ENCODE measurements at places on chromosomes 7 and 10.

DNA sequence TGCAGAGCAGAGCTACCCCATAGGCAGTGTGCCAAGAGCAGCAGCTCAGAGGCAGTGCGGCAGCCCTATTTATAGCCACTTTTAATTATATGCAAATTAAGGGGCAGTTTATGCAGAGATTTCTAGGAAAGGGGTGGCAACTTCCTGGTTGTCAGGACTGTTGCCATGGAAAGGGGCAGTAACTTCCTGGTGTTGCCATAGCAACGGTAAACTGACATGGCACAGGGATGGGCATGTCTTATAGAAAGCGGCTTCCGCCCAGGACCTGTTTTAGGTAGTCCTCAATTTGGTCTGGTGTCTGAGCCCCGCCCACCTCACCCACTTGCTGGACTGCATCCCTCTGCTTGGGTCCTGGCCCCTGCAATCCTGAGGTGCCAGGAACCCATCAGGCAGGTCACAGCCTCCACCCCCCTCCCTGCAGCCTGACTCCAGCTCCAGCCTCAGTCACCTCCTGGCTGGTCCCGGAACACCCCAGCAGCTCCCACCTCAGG lies 115.8 kb downstream of the TMEM130 start:
- no peak for DNase-seq

DNA sequence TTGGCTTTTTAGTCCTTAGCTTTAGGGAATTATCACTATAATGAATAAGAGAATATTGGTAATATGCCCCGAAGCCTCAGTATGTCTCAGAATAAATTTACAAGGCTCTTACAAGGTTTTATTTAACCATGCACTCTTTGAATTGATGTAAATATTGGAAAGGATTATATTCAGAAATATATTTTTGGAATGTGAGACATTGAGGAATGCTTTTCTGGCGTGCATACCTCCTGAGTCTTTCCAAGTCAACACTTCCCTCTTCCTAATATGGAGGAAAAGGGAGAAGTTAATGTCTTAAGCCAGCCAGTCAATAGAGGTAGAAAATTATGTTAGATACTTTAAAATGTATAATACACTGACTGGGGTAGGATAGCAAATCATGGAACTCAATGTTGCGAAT lies 1.2 kb upstream of the OR2F1 start:
- DNase-seq, result no peak

DNA sequence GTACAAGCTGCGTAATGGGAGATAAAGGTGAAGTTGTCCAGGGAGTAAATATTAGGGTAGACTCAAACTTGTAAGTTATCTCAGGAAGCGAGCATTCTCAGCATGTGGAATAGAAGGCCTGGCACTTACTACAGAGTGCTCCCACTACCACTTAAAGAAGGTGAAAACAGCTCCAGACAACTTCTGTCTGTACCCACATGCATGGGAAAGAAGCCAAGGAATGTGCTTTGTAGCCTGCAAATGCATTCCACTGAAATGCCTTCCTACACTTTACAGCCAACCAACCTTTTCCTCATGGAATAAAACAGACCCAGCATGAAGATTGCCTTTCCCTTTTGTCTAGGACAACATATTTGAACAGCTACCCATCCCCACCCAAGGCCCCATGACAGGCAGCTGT lies 45.4 kb upstream of the NPSR1 start:
- no peak for DNase-seq

- no peak for DNase-seq
Observed at GRCh38 chr7:135362871-135363270, 129.2 kb downstream of the STRA8 start.

DNA sequence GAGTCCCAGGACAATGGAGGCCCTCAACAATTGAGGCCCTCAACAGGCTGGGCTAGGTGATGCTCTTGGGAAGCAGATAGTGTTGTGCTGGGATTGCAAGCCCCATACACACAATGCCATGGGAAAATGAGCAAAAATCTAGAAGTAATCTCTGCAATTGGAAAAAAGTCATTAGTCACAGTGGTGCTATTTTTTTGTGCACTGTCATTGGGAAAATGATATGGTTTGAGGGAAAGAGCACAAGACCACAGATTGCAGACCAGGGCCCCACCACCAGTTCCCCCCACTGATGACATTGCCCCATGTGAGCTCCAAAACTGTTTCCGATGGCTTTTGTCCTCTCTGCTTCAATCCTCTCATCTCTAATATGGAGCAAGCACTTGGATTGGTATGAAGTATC lies 1.9 kb downstream of the KCTD7 start:
- no peak for DNase-seq

GRCh38 chr7:37342176-37342687 lies 106.4 kb downstream of the ELMO1 start:
- DNase-seq, result no peak

GRCh38 chr7:129567377-129567776 lies 44.1 kb upstream of the NRF1 start:
- DNase-seq, result no peak

- DNase-seq, result no peak
Observed at GRCh38 chr7:82444220-82444909, 788 bp upstream of the CACNA2D1 start.

DNA sequence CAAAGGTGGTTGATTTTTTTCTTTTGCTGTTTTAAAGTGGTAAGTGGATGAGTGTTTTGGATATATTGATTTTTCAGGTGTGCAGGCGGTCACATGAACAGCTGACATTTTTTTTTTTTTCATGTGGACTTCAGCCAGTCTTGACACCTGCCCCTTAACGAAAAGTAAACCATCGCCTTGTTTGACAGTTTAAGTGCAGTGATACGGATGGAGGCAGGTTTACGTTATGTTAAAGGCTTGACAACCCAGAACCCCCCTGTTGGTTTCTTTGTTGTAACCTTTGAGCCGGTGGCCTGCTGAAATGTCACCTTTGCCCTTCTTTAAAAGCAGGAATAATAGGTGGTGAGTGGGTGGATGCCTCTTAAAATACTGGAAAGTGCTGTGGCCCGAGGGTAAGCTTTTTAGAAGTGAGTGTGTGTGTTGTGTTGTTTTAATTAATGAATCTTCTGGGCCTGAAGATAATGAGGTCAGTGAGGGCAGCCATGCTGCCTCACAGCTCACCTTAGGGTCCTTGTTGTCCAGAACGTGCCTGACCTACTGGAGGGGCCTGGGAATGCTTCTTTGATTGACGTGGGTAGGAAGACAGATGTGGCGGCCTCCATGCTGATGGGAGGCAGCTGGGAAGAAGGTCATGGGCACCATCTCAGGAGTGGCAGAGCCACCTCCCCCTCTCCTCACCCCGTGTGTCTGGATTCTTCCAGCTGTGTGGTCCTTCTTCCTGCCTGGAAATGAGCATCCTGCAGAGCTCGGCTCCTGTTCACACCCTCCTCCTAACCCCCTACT lies 69.8 kb downstream of the TCF7L2 start:
- no peak for DNase-seq

GRCh38 chr10:126224967-126225671 lies 163.2 kb downstream of the ADAM12 start:
- no peak for DNase-seq

GRCh38 chr10:3199488-3199887 lies 26.9 kb upstream of the PITRM1 start:
- DNase-seq, result no peak

- DNase-seq, result no peak
Observed at GRCh38 chr10:102416695-102417094, 1.9 kb downstream of the PSD start.

- no peak for DNase-seq
Observed at GRCh38 chr10:1363446-1364121, 307.4 kb downstream of the WDR37 start.

- DNase-seq, result no peak
Observed at GRCh38 chr7:79531905-79532664, 78.6 kb upstream of the MAGI2 start.

GRCh38 chr7:70736715-70737460 lies 395.1 kb upstream of the GALNT17 start:
- DNase-seq, result no peak
